ENCODE measurements at places on chromosomes 2 and 18.

- DNase-seq, result no peak
These were observed 27.8 kb downstream of the MEX3C start for GRCh38 chr18:51169731-51170130.

- DNase-seq, result no peak
These were observed 27.6 kb upstream of the CALCRL start for GRCh38 chr2:187475499-187476248.

- DNase-seq, result no peak
These were observed 80.3 kb downstream of the CDCA7 start for GRCh38 chr2:173434762-173435569.

DNA sequence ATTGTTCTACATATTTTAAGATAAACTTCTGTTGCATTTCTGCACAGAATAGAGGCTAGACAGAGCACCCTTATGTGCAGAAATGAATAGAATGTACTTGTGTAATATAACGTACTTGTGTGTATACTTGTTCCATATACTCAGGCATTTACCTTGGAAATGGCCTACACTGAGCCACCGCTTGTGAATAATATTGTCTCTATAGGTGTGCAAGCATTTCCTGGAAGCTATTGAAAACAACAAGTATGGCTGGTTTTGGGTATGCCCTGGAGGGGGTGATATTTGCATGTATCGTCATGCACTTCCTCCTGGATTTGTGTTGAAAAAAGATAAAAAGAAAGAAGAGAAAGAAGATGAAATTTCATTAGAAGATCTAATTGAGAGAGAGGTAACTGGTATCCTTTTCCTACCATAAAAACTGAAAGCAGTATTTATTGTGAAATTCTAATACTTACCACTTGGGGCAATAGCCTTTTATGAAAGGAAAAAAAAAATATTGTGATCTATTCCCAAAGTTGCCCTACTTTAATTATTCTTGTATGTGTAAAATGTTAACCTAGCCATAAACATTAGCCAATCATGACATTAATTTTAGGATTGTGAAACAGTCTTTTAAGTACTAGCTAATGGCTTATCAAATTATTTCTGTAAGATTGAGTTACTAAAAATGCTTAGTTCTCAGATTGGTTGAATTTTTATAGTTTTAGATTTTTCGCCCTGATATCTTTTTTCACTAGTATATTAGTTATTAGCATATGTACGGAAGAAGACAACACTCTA lies 18.0 kb downstream of the ZC3H15 start:
- DNase-seq, result no peak

GRCh38 chr2:43495727-43496126 lies 100.1 kb downstream of the THADA start:
- DNase-seq, result no peak

DNA sequence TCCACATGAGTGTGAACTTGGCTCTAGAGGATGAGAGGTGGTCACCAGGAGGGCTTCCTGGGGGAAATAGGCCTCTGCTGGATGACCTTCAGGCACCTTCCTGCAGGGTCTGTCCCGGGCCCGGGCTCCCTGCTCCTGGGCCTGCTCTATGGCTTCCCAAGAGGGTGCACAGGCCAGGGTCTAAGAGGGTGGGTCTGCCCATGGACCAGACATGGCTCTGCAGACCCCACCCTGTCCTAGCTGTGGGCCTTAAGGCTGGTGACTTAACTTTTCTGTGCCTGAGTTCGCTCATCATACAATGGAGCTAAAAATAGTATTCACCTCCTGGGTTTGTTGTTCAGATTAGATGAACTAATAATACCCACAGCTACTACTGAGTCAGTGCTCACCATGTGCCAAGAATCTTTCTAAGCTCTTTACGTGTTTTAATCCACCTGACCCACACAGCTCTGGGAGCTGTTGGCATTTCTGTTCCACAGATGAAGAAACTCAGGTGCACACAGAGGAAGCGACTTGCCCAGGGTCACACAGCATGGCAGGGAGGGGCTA lies 14.4 kb downstream of the INHBB start:
- no peak for DNase-seq

All from activated naive CD8-positive, alpha-beta T cell treated with anti-CD3 and anti-CD28 coated beads, Interleukin-2, amount 50 U/mL, for 16 hours (primary cell).